NCI-H510A (cell line): ENCODE measurements at places on chromosomes 5 and 9.

DNA sequence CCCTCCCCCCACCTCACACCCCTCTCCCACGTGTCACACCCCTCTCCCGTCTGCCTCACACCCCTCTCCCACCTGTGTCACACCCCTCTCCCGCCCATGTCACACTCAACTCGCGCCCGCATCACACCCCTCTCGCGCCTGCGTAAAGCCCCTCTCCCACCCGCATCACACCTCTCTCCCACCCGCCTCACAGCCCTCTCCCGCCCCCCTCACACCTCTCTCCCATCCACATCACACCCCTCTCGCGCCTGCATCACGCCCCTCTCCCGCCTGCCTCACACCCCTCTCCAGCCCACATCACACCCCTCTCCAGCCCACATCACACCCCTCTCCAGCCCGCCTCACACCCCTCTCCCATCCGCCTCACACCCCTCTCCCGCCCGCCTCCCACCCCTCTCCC is 173.5 kb upstream of the FOXD4L5 start:
- DNase-seq, result no peak

DNA sequence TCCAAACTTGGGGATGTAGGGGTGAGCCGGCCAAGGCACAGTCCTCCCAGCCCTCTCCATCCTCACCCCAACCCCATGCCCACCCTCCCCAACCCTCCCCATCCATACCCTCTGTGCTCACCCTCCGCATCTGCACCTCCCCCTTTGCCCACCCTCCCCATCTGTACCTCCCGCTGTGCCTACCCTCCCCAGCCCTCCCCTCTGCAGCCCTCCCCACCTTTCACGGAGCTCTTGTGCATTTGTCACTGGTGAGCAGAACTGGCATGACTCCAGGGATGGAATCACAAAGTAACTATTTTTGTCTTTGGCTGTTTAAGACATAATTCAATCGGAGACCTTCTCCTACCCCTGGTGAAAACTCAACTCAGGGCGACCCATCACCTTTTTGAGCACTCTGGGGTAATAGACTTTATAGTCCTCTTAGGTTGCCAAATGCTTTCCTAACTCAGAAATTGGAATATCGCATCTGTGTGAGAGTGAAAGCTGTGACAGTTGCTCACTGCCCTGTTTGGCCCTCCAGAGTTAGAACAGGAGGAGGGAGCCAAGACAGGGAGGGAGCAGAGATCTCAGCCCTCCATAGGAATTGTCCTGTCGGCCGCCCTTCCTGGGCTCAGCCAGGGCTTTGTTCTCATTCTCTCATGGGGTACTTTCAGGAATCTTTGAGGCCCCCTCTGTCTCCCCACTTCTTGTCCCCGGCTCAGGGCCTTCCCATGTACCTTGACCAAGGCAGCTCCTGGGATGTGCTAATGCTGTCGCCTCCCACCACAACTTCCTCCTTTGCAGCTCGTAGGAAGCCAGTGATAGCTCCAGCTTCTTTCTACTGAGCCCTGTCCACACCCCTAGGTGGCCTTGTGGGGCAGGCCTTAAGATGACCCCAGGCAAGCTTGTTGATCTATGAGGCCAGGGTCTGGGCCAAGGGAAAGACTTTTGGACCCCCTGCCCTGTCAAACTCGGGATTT is 36.2 kb downstream of the OTULIN start:
- no peak for DNase-seq

DNA sequence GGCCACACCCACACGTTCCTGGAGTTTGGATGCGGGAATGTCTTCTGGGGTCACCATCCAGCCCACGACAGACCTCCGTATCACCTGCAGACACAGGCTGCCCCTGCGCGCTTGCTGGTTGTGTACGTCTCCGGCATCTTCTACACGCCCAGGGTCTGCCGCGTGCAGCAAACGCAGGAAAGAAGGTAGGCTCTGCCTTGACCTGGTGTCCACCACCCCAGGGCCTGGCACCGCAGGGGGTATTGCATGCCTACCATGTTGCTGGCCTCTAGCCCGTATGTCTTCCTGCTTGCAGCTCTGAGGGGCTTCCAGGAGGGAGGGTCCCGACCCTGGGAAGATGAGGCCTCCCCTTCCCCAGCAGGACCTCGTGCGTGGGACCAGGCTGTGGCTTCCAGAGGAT is 298.8 kb upstream of the IRX4 start:
- DNase-seq, result no peak

DNA sequence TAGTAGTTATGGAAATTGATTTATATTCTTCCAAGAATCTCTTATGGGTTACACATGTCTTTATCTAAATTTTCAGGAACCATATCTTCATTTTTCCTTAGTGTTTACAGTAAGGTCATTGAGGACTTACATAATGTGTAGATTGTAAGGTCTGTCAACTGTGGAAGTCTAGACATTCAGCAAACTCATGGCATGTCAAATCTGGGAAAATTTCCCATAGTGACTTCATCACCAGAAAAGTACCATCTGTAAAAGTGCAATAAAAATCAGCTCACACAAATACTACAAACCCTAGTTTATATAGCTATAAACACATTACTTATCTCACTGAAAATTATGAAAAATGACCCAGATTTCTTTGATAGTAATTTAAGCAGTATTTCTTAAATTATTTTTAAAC is 419.4 kb downstream of the MTRR start:
- no peak for DNase-seq

DNA sequence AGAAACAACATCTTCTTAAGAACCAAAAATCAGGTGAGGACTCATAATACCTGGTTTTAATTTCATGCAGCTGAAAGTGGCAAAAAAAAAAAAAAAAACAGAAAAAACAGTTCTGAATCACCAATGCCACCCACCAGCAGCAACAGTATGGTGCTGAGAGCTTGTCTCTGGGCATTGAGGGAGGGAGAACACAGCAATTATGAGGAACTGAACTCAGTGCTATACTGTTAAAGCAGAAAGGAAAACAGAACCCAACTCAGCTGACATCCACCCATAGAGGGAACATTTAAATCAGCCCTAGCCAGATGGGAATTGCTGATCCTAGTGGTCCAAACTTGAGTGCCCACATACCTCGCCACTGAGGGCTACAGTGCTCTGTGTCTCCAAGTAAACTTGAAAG is 657.9 kb downstream of the ACTL7B start:
- no peak for DNase-seq

- DNase-seq, result no peak
Measured at GRCh38 chr5:123452401-123452800, 29.2 kb upstream of the CEP120 start.
